ENCODE measurements at places on chromosomes 1 and 21.

- no peak for DNase-seq
These were observed 41.7 kb upstream of the ECE1 start for GRCh38 chr1:21331752-21332478.

GRCh38 chr1:218878369-218878768 is 295.3 kb upstream of the LYPLAL1 start:
- no peak for DNase-seq

DNA sequence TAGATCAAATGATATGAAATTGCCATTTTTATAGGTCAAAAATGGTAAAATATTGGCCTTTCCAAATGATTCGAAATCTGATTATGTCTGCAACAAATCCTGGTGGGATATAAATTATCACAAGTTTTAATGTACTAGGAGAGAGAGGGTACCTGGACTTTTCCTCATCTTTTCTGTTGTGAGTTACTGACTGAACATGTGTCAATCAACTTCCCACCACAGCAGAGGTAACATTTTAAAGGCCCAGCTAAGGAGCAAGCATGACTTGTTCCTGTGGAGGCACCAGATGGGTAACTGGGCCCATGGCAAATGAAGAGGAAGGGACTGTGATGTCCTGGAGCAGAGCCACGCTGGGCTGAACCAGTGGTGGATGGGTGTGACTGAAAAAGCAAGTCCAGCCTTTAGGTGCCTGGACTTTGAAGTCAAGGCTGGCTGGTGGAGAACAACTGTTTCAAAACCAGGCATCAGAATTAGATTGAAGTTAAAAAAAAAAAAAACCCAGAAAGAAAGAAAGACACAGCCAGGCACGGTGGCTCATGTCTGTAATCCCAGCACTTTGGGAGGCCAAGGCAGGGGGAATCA is 6.6 kb downstream of the MR1 start:
- DNase-seq = no peak

DNA sequence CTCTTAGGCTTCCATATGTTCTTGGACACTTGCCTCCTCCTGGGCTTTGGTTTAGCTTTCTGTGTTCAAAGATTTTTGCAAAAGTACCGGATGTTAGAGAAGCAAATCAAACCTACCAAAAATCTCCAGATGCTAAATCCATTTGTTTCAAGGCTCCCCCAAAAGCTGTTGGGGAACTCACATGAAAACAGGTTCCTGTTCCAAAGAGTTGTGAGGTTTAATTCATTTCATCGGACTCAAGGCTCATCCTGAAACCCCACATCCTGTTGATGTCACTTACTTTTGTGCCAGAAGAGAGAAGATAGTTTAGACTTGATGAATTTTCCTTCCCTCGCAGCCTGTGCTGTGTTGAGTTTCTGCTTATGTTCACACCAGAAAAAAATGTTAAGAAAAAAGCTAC is 41.7 kb upstream of the RXRG start:
- DNase-seq = no peak

- DNase-seq = no peak
These were observed 69.1 kb upstream of the STUM start for GRCh38 chr1:226479474-226479873.

DNA sequence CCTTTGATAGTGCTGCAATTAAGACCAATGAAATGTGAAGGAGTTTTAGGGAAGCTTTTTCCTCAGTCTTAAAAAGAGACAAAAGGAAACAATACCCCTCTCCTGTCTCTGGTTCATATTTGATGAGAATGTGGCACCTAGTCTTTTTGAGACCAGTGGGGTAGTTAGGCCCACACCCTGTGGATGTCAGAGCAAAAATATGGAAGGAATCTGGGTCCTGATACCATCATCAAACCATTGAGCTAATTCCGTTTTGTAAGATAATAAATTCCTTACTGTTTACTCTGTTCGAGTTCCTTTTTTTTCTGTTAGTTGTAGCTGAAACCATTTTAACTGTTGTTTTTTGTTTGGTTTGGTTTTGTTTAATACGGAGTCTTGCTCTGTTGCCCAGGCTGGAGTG is 33.3 kb downstream of the PTPRC start:
- DNase-seq = no peak

DNA sequence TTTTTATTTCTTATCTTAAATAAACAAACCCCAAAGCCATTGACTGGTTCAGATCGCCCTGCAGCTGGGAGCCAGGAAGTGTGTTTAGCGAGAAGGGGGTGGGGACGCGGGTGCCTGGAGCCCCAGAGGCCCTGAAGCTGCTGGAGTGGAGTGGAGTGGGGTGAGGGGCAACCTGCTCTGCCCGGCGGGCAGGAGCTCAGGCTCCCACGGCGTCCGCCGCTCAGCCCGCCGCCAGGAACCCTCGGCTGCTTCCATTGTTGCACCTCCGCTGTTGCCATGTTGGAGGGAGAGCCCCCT is 673 bp downstream of the PIK3C2B start:
- DNase-seq = no peak

DNA sequence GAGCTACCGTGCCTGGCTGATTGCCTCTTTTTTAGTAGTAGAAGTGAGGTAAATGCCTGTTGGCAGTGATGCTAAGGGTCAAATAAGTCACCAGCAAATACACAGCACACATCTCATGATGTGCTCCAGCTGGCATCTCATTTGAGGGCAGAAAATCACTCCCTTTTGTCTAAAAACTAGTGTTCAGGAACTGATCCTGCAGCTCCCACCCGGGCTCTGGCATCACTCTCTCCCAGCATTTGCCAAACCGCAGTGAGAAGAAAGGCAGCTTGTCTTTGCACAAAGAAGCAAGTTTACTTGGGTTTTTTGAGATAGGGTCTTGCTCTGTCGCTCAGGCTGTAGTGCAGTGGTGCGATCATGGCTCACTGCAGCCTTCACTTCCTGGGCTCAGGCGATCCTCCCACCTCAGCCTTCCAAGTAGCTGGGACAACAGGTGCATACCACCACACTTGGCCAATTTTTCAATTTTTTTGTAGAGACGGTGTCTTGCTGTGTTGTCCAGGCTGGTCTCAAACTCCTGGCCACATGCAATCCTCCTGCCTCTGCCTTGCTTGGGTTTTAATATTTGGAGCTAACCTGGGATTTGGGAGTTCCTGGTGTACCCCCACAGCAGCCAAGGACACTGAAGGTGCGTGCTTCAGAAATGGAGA is 4.1 kb downstream of the RBP7 start:
- peak; percentile 61 for DNase-seq

- DNase-seq = no peak
These were observed 7.1 kb downstream of the SMPDL3B start for GRCh38 chr1:27941671-27942540.

GRCh38 chr1:45545019-45545493 is 5.6 kb upstream of the AKR1A1 start:
- no peak for DNase-seq

- DNase-seq = no peak
These were observed 300.7 kb downstream of the RYR2 start for GRCh38 chr1:237342730-237343129.

DNA sequence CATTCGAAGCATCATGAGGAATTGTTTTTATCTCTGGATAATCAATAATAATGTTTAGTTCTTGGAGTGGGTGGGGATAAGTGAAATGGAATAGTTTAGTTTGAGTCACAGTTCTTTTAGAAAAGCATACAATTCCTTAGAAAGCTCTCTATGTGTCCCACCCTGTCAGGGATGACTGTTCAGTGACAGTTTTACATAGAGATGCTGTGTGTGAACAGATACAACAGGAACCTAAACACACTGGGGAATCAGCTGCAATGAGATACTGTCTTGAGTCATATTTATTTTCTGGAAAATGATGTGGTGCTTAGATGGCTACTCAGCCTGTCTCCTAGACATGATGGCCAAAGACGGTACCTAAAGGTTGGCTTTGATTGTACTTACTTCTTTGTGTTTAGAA is 25.7 kb upstream of the CCDC190 start:
- no peak for DNase-seq

GRCh38 chr1:161914595-161914994 is 109.1 kb downstream of the OLFML2B start:
- DNase-seq = no peak

DNA sequence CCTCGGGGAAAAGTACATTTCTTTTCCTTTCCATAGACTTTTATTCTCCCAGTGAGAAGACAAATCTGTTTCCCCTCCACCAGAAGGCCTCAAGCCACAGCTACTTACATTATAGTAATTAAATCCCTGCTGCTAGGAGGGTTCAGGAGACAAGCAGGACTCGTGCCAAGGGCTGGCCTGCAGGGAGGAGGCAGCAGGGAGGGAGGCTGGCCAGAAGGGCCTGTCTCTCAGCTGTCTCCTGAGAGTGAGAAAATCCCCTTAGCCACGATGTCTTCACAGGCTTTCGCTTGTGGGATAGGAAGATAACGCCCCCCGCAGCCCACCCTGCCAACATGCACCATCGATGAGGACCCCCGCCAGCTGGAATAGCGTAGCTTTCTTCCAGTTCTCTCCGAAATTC is 14.0 kb downstream of the KCNN3 start:
- DNase-seq = no peak

GRCh38 chr1:6757719-6758435 is 27.4 kb upstream of the CAMTA1 start:
- no peak for DNase-seq

GRCh38 chr21:38472412-38473108 is 25.7 kb downstream of the ERG start:
- DNase-seq = peak; percentile 44

- no peak for DNase-seq
These were observed 49.5 kb upstream of the ACOT11 start for GRCh38 chr1:54498383-54499096.

DNA sequence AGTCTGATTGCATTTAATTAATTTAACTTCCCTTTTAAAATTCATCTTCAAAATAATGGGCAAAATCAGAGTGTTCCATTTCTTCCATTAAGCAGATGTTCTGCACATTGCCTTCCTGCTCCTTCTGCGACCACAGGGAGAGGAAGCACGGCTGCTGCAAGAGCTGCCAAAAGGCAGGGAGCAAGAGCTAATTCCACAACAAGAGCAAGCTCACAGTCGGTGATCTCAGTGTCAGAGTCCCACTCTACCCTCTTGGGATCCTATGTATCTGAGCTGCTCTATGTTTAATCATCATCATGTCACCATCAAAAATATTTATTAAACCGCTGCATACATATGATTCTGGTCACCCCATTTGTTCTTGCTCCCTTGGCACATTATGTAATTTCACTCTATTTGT is 255.3 kb upstream of the CAMK1G start:
- DNase-seq = no peak

DNA sequence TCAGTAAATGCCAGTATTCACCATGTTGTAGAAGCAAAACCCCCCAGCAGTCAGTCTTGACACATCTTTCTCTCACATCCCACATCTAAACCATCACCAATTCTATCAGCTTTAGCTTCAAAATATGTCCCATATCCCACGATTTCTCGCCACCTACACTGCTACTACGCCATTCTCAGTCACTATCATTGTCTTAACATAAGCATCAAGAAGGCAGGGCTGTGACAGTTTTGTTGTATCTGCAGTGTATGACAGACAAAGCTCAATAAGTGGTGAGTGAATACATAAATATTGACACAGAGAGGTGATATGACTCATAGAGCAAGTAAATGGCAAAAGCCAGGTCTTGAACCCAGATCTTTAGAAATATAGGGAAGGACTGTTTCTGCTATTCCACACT is 59.9 kb downstream of the JAK1 start:
- no peak for DNase-seq

DNA sequence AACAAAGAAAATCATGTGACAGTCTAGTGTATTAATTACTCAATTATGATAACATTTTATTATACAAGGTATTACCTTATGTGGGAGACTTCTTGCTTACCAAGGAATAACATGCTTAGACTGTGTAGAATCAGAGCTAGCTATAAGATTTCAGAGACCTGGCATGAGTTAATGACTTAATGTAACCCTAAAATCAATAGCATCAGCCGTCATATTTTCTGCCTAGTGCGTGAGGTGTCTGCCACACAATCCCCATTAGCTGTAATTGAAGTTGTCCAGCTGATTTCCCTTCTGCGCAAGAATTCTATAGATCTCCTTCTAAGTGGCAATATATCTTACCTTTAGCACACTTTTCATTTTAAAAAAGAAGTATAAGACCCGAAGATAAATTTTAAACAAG is 28.8 kb downstream of the CHODL start:
- no peak for DNase-seq

DNA sequence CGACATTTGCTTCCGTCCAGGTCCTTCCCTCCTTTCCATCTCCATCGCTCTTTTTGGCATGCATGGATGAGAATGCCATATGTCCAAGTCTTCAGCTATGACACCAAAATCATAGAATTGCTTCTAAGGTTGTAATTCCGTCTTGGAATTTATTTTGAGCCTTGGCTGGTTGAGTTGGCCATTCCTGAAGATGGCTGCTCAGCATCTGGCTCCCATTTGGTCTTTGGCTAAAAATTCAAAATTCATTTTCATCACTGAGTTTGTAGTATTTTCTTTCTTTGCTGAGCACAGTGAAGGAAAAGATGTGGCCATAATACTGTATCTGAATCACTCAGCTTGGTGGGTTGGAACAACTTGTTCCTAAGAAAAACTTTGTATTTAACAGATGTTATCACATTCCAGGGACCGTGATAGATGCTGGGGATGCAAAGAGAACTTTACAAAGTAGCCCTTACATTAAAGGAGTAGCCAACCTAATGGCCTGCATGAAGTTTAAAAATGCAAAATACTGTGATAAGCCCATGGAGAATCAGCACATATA is 15.6 kb downstream of the JUN start:
- DNase-seq = peak; percentile 71

- DNase-seq = no peak
These were observed 107.6 kb downstream of the PLXNA2 start for GRCh38 chr1:208136459-208137182.

All from spinal cord (tissue), 10 donors.